ENCODE measurements at places on chromosomes 7 and 10.

DNA sequence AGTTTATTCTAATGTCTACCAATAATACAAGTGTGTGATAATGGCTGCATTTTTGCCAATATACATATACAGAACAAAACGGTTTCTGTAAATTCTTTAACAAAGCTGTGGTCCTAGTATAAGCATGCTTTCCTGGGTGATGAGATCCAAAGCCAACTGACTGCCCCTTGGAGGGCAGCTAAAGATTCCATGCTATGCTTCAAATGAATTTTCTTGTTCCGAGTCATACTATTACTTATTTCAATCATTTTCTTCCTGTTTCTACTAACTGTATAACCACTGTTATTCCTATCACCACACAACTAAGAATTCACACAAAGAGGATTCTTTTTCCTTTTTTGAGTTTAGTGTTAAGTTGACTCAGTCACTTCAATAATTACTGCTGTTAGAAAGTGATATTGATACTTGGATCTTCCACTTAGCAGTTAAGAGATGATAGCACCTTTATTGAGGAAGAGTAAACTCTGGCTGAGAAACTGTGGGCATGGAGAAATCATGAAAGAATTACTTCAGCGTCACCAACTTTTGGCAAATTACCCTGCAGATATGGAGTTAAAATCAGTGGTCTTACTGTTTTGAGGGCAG, 197.5 kb downstream of the ARL4A start:
- DNase-seq = no peak

DNA sequence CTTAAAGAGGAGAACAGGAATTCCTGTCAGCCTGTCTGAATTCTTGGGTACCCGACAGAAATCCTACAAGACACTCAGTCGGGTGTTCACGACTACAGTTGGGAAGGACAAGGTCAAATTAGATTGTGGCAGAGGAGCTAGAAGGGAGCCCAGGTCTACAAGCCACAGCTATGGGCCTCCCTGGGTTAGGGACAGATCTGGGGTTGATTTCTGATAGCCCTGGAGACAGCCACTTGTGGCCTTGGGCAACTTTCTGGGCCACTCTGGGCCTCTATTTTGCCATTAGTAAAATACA, 39.7 kb upstream of the ANTXRL start:
- no peak for DNase-seq

DNA sequence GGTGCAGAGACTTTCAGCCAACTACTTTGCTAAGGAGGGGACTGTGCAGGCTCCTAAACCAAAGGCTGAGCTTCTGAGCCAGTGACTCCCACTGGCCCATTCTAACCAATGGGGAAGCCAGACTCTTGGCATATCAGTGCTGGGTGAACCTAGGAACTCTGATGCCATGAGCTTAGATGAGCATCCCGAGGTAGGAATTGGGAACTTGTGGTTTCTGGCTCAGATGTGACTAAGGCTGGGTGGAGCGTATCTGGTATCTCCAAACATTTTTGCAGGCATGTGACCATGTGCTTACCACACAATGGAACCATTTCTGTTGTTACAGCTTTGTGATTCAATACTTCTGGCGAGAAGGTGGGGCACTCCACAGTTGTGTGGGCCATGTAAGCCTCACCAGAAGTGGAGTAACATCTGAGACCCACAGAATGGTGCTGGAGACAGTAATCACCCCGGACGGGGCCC, 2.5 kb upstream of the AVPI1 start:
- no peak for DNase-seq

- no peak for DNase-seq
Observed at GRCh38 chr10:18312374-18313139, 172.3 kb downstream of the CACNB2 start.

- DNase-seq = no peak
Observed at GRCh38 chr7:7972922-7973594, 4.5 kb downstream of the GLCCI1 start.

- peak; percentile 40 for DNase-seq
Observed at GRCh38 chr7:98470485-98471240, 69.8 kb upstream of the BAIAP2L1 start.

DNA sequence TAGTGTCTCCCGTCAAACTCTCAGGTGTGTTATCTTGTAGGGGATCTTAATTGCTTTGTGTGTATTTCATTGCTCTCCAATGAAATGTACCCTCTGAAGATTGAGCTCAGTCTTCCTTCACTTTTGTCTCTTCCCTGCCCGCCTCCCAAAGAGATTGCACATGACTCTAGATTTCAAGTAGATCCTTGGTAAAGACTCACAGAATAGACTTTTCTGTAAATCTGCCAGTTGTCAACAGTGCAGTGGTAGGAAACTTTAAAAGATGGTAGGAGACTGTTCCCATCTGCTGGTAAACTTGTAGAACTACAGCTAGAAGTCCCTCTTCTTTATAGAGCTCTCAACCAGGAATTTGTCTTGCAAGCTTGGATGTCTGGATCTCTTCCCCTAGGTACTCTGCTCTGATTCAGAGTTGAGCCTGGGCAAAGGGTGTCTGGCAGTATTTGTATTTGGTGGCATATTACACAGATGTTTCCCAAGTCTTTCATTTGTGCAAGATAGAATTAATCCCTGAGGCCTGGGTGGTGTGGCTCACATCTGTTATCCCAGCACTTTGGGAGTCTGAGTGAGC, 9.6 kb downstream of the CCL26 start:
- DNase-seq = no peak

- DNase-seq = no peak
Observed at GRCh38 chr7:155426543-155427410, 31.2 kb upstream of the EN2 start.

GRCh38 chr7:43112459-43112940, at the start of gene HECW1:
HECW1 (plus strand) TSS chr7:43112647; CDS start chr7:43243906, 131,259 bp downstream.
- DNase-seq = peak; percentile 14

Data from endothelial cell (in vitro differentiated cells).